ENCODE measurements at places on chromosomes 6 and 20.
A peak's percentile ranks its signal among the peaks of the same experiment; 100 is the strongest.

GRCh38 chr6:75244063-75244584 is 523 bp upstream of the COX7A2 start:
- DNase-seq = no peak

- no peak for DNase-seq
These were observed 150.8 kb downstream of the ASCC3 start for GRCh38 chr6:100730001-100730980.

GRCh38 chr6:31821301-31822035 is 6.1 kb upstream of the HSPA1B start:
- DNase-seq = peak; percentile 58

DNA sequence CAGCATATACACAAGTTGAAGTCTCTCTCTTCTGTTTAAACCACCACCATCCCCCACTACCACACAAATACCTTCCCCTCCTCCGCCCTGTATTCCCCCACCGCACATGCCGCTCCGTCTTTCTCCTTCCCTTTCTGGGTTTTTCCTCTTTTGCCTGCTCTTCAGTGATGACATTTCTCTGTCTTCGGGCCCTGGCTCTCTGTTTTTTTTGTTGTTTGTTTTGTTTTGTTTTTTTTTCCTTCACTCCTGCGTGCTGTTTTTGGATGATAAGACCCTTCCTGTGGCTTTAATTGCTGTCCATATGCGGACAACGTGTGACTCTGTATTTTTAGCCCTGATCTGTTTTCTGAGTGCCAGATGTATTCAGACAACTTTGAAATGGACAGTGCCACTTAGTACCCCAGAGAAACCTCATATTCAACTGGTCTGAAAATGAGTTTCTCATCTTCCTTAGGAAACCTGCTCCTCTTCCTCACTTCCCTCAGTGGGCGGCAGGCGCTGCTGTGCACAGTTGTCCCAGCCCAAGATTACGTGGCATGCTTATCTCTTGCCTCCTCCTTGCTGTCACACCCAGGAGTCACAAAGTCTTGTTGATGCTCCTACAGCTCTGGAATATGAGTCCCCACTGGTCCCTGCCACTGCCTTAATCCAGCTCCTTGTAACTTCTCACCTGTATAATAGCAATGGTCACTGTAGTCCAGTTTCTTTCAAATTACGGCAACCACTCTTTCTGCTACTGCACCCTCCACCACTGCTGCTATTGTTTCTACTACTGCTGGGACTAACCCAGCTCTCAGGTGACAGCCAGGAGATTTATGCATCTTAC is 8.2 kb downstream of the PPP1R14C start:
- DNase-seq = no peak

GRCh38 chr6:6910734-6911295 is 196.9 kb upstream of the RREB1 start:
- DNase-seq = no peak

DNA sequence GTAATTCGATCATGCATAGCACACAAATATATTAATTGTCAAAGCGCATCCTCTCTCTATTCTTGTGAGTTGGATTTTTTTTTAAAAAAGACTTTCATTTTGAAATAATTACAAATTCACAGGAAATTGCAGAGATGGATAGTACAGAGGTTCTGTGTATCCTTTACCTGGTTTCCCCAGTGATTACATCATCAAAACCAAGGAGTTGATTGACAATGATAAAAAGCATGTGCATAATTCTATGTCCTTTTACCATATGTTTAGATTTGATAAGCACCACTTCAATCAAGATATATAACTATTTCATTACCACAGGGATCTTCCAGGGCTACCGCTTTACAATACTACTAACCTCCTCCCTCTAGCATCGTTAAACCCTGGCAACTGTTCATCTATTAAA is 40.2 kb downstream of the CCN2 start:
- DNase-seq = no peak

- no peak for DNase-seq
These were observed 82.5 kb downstream of the CD83 start for GRCh38 chr6:14200047-14200446.

DNA sequence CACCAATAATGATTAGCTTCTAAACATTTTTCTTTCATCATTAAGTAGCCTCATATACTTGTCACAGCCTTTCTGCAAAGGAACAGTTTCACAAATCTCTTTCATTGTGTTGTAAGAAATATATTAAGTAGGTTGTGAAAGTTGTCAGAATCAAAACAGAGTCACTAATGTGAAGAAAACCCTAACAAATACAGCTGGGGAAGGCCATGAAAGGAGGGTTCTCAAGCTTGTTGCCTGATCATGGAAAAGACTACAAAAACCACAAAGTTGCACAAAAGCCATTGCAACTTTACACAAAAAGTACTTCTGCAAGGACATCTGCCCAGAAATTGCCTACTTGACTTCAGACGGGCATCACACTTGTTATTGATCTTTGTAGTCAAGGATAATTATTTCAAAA is 216.1 kb downstream of the ALDH8A1 start:
- no peak for DNase-seq

DNA sequence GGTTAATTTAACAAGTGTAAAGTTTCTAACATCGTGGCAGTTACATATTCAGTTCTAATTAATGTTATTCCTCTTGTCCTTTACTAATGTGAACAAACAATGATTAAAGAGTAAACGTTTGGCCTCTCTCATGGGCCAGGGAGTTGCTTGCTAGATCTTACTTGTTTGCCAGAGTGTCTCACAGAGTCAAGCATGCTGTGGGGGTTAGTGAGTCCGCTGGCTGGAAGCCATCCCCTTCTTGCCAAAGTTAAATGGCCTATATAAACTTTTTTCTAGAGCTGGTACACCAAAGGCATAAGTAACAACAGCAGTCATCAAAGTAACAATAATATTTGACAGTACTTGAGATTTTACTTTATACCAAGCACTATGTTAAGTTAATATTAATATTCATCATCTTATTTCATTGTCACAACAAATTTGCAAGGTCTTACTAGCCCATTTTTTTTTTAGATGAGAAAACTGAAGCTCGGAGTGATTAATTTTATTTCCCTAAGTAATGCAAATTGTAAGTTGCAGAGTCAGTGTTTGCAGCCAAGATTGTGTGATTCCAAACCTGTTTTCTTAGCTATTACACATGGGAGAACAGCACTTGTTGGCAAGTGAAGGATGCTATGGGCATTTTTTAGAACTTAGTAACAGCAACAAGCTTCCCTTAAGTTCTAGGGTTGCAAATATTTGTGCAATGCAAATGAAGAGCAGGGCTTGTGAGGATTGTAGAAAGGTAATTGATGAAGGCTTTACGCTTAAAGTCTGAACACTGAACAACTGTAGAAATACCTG is 224.5 kb downstream of the RFPL4B start:
- DNase-seq = no peak

DNA sequence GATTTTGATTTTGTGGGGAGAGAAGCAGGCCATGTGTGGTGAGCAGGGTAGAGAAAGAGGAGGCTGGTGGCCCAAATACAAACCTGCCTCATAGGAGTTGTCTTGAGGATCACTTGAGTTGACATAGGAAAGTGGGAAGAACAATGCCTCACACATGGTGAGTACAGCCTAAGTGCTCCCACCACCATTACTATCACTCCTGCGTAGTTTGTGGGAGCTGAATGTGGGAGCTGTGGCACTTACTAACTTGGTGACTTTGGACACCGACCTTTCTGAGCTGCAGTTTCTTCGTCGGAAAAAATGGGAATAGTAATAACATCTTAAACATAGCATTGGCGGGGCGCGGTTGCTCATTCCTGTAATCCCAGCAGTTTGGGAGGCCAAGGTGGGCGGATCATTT is 25.5 kb upstream of the SERINC3 start:
- no peak for DNase-seq

DNA sequence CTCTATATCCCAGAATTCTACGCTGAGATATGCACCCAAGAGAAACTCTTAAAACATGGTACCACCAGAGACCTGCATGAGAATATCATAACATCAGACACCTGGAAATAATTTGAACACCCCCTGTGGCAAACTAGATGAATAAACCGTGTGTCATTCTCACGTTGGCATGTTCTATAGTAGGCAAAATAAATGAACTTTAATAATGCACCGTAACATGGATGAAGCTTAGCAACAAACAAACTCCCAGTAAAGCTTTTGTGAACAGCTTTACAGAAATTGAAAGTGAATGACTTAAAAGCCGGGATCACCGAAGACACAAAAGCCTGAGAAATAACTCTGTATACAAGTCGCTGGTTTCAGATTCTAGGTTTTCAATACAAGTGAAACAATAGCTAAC is 1166.8 kb upstream of the CITED2 start:
- peak; percentile 50 for DNase-seq

DNA sequence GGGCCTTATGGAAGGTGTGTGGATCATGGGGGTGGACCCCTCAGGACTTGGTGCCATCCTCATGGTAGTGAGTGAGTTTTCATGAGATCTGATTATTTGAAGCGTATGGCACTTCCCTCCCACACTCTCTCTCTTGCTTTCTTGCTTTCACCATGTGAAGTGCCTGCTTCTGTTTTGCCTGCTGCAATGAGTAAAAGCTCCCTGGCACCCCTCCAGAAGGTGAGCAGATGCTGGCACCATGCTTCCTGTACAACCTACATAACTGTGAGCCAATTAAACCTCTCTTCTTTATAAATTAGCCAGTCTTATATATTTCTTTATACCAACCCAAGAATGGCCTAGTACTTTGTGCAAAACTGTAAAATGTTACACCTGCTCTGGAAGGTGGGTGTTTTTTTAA is 396.8 kb upstream of the HS3ST5 start:
- DNase-seq = no peak

DNA sequence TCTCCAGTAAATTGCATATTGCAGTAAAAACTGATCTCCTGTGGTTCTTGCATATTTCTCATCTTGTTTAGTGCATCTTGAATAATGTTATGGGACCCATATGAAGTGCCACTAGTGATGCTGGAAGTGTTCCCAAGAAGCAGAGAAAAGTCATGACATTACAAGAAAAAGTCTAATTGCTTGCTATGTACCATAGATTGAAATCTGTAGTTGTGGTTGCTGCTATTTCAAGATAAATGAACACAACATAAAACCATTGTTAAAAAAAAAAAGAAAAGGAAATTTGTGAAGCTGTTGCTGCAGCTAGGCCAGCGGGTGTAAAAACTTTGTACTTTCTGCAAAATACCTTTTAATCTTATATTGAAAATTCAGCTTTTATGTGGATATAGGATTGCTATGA is 304.5 kb downstream of the PHF3 start:
- DNase-seq = no peak

GRCh38 chr6:130827247-130828149 is at the start of gene SMLR1:
Gene SMLR1 (plus strand): TSS chr6:130827406. CDS start chr6:130827414, 8 bp downstream.
- no peak for DNase-seq

DNA sequence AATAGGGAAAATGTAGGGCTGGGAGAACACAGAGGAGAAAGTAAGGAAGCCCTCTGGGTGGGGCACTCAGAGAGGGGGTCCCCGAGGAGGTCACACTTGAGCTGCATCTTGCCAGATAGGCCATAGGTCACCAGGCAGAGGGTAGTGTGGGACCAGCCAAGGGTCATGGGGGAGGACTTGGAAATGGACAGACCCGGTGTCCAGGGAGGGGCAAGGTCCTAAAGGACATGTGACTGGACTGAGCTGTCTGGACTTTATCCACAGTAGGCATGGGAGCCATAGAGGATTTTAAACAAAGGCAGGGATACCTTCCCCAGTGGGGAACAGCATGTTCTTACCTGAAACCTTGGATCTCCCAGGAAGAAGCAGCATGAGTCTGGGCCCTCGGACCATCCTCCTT is 266.7 kb downstream of the LRFN2 start:
- DNase-seq = no peak

- DNase-seq = peak; percentile 65
These were observed 67.9 kb downstream of the ZHX3 start for GRCh38 chr20:41249411-41250281.

DNA sequence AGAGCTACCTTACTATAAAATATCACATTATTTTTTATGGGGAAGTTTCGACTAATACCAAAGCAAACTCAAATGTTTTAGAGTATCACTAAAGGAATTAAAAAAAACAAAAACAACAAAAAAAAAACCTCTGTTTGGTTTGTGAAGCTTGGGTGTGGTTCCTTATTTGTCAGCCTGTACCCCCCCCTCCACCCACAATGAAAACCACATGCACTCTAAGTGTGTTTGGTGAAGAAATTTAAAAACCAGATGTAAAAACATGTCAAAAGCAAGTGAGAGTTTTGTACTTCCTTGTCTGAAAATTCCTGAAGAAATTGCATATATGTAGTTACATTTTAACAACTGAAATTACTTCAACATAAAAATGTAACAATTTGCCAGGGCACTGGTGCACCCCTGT is 3.1 kb downstream of the STK38 start:
- peak; percentile 45 for DNase-seq

DNA sequence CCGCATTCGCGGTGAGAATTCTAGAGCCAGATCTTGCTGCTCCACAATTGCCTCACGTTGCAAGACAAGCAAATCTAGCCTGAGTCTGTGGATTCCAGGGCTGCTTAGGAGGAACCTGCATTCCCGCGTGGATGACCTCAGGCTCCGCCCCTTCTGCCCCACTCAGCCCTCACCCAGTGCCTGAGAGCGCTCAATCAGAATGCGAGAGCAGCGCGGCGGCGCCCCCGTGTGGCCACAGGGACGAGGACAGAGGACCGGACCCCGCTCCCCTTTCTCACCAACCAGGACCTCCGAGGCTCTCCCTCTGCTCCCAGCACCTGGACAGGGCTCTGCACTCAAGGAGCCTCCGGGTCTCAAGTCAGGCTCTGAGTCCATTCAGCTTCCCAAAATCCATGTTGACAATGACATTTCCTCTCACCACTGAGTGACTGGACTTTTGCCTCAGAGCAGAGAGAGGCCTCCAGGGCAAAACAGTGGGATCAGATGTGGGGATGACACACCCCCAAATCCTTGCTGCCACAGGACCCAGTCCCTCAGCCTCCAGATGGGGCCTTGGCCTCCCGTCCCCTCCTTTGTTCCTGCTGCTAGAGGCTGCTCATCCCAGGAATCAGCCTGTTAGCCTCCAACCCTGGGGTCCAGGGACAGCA is 52.0 kb downstream of the RPP21 start:
- DNase-seq = peak; percentile 86

DNA sequence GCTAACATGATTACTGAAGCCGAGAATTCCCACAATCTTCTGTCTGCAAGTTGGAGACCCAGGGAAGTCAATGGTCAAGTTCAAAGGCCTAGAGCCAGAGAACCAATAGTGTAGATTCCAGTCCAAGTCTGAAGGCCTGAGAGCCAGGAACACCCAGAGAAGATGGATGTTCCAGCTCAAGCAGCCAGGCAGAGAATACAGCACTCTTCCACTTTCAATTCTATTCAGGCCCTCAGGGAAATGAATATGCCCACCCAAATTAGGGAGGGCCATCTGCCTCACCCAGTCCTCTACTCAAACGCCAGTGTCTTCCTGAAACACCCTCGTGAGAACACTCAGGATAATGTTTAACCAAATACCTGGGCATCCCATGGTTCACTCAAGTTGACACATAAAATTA is 123.5 kb downstream of the THBS2 start:
- DNase-seq = no peak

- DNase-seq = peak; percentile 59
These were observed 48.9 kb downstream of the ZFAND3 start for GRCh38 chr6:37868447-37868825.

DNA sequence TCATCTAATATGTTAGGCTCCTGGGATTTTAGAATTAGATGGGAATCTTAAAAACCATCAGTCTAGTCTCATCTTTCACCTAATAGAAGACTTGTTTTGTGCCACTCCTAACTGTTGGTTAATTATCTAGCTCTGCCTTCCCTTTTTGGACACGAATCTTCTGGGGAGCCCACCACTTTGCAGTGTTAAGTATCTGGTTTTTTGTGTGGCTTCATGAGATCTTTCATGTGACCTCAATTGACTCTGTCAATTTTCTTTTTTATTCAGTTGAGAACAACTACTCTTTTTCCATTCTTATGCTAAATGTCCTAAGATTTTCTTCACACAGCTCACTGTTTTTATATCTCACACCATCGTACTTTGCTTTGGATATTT is 16.9 kb downstream of the TBPL1 start:
- DNase-seq = no peak

Measured in SJSA1 (cell line).